ENCODE measurements at places on chromosomes 4 and X.

- DNase-seq: no peak
Observed at GRCh38 chr4:132297346-132297745, 851.7 kb upstream of the PCDH10 start.

GRCh38 chr4:22515888-22516541 lies at the start of gene ADGRA3:
ADGRA3 (minus strand) TSS chr4:22516066; CDS start chr4:22515784, 282 bp downstream.
- peak; percentile 10 for DNase-seq

DNA sequence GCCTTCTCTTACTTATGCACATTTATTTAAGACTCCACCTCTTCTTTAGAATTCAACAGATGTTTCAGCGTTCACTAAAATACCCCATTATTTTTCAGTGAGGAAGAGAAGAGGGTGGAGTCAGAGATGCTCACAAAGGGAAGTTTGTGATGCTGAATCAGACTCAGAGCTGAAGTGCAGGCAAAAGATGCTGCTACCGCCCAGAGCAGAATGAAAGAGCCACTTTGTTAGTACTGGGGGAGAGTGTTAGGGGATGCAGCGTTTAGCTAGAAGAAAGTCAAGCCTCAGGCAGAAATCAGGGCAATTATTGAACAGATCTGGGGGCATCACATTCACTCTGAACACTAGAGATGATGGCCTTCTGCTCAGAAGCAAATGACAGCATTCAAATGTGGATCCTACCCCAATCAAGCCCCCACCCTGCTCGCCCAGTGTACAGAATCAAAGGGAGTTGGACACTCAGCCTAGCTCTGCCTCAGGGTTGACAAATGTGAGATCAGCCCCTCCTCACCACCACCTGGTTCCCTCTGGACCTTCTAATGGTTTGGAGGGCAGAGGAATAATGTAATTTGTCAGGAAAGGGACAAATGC lies 138.3 kb downstream of the UNC5C start:
- no peak for DNase-seq

- no peak for DNase-seq
Observed at GRCh38 chr4:93710847-93711430, 117.6 kb upstream of the ATOH1 start.

- no peak for DNase-seq
Observed at GRCh38 chr4:168877511-168878491, 132.3 kb downstream of the CBR4 start.

- DNase-seq: no peak
Observed at GRCh38 chrX:153614818-153615217, 15.9 kb upstream of the CCNQ start.

DNA sequence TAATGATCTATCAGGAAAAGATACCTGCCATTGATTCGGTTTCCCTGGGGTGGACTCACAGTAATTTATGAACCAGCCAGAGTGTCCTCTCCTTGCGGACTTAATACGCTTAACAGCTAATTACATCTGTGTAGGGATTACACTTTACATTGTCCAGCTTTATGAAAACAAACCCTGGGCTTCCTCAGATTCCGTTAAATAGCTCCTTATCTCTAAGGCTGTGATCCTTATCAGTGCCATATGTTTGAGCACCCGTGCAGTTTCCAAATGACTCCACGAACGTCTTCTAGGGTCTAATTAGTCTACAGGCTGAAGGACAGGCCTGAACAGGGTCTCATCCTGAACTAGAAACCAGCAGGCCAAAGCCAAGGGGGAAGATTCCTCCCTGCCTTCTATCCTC lies 56.9 kb downstream of the KDR start:
- no peak for DNase-seq

DNA sequence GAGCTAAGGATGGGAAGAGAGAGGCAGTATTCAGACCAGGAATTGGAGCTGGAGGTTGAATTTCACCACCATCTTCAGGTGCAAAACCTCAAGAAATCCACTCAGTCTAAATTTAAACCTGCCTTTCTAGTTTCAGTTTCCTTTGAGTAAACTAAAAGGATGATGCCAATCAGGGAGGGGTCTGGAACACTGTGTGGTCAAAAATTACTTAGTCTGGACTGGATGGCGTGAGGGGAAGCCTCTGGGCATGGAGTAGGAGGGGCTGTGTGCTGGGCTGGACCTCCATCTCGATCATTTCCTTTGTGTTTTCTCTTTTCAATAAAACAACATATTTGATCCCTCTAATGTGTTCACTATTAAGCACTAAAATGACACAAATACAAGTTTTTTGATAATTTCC lies 120.1 kb downstream of the GC start:
- DNase-seq: no peak

DNA sequence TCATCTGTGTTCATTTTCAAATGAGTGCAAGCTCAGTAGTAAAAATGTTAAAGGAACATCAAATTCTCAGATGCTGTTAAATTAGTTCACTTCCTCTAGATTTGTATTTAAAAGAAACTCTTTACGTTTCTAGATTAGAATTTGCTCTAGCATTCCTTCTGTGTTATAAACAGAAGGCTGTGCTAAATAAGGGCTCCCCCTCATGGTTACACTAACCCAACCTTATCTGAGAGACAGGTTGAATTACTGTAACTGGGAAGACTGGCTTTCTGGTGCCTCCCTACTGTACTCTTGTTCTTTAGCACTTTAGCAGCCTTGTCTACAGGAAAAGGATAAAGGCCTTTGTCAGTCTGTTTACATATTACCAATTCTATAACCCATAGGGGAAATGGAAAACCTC lies 56.8 kb downstream of the RXFP1 start:
- DNase-seq: no peak

DNA sequence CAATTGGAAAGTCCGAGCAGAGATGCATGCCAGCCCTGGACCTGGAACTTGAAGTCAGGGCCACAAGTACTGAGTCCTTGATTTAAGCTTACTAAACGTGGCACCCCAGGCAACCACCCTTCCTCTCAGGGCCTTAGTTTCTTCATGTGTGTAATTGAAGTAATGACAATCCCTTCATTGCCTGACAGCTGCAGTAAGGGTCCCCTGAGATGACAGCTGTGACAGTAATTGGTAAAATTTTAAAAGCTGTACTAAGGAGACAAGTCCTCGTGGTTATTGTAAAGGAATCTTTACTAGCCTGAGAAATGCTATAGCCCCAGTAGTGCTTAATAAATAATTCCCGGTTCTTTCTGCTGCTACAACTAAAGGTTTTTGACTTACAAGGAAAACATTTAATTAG lies 175.1 kb upstream of the RADX start:
- no peak for DNase-seq

DNA sequence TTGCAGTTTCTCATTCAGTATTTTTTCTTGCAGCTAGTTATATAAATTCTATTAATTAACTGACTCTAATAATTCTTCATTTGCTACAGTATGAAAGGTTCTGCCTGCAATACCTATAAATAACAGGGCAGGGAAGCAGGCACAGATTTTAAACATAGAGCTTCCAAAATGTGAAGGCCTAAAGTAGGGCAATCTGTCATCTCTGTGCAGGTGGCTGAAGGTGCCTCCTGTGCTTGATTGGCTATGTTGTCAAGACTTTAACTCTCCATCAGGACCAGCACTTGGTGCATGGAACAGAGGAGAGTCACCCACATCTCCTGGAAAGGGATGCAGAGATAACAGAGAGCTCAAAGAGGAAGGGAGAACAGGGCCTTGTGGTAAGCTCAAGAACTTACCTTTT lies 75.2 kb upstream of the TSPAN5 start:
- no peak for DNase-seq

Data from stimulated activated CD4-positive, alpha-beta T cell treated with anti-CD3 and anti-CD28 coated beads, TNF-alpha, amount 100 ng/mL, for 48 hours (primary cell).